T-helper 1 cell (primary cell): ENCODE measurements at places on chromosomes 6 and 20.

GRCh38 chr6:136118787-136119186 lies 131.3 kb downstream of the MTFR2 start:
- DNase-seq: no peak

DNA sequence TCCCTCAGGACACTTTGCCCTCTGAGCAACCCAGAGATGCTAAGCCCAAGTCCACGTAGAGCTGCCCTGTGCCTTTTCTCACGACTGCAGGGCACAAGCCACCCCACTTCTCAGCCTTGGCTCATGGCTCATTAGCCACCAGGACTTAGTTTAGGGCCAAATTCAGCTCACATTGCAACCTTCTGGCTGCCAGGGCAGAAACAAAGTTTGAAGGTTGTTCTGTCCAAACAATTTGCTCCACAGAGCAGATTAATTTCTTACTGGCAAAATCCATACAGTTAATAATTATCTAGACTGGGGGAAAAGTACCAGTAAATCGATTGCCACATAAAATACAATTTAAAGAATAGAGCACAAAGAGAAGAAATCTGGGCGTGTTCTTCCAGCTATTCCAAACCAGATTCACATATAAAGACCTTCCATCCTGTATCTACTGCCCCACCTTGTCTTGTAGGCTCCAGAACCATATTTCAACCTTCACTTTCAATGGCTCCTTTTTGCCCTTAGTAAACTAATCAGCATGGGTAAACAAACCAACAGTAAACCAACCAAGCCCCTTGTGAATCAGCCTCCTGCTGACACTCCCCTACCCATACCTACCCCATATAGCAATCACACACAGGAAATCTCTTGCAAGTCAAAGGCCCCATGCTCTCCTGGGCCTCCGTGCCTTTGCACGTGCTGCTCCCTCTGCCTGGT lies 101.9 kb downstream of the QRSL1 start:
- DNase-seq: no peak

DNA sequence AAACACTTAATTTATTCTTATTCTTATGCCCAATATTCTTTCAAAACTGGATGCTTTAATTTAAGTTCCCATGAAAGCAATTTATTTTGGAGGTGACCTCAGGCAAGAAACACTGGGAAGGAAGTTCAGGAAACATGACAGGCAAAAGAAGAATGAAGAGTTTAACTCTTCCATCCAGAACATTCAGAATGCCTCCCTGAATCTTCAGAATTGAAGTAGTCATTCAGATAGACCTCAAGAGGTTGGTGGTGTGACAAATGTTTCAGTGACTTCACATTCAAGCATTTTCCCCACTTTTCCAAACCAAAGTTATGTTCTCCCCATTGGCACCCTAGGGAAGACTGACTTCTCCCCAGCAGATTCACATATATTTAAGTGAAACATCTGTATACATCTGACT lies 110.5 kb downstream of the HAO1 start:
- DNase-seq: no peak

- DNase-seq: no peak
Observed at GRCh38 chr20:48823960-48824498, 3.8 kb downstream of the PREX1 start.

- DNase-seq: no peak
Observed at GRCh38 chr6:150251566-150252186, 108.8 kb downstream of the PPP1R14C start.

DNA sequence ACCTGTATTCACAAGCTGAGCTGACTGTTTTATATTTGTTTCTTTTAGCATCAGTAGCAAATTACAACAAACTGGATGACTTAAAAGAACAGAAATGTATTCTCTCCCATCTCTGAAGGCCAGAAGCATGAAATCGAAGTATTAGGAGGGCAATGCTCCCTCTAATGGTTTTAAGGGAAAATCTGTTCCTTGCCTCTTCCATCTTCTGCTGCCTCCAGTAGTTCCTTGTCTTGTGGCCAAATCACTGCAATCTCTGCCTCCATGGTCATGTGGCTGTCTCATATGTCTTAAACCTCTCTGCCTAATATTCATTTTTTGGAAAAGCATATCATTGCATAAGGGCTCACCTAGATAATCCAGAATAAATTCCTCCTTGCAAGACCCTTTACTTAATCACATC lies 25.2 kb upstream of the ASCC3 start:
- no peak for DNase-seq

- peak; percentile 50 for DNase-seq
Observed at GRCh38 chr6:106244931-106245330, 80.6 kb downstream of the ATG5 start.

DNA sequence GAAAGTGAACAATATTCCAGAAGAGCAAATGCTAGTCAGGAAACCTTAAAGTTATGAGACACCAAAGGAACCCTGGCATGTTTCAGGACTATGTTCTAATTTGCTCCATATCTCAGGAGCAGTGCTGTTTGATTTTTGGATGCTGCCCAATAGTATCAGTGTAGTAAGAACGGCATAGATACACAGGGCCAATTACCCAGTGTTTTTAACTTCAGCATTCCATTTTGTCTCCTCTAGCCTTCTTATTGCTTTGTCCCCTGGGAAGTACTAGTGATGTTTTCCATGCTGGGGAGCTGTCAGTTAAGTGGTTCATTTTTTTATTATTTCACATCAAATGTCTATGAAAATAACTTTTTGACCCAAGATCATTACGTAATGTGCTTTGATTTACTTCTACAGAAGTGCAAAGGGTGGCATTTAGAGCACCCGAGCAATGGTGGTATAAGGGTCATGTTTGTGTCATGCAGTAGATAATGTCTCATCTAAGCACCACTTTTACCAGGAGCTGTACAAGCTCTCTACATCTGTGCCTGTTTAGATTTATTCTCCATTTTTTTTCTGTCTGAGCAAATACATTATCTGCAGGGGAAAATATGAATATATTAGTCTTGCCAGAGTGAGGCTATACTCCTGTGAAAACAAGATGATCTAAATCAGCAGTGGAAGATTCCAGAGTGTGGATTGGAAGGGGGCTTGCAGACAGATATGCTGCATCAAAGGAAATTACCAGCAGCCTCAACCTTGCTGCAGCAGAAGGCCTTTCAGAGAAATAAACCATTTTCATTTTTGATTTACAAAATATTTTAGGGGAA lies 198.8 kb upstream of the OPRM1 start:
- DNase-seq: no peak

DNA sequence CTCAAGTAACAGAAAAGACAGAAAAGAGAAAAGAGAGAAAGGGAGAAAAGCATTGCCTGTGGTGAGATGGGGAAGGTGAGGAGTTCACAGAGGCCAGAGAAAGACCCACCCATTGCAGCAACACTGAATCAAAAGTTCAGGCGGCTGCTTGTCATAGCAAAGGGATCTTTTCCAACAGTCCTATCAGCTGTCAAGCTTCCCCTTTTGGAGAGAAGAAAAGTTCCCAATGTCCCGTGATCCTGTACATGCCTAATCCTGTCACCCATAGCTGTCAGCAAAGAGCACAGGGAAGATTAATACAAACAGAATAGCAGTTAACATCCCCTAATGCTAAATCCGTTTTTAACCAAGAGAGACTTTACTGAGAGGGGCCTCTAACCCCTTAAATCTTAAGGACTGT lies 8.9 kb upstream of the TRIM38 start:
- DNase-seq: no peak

DNA sequence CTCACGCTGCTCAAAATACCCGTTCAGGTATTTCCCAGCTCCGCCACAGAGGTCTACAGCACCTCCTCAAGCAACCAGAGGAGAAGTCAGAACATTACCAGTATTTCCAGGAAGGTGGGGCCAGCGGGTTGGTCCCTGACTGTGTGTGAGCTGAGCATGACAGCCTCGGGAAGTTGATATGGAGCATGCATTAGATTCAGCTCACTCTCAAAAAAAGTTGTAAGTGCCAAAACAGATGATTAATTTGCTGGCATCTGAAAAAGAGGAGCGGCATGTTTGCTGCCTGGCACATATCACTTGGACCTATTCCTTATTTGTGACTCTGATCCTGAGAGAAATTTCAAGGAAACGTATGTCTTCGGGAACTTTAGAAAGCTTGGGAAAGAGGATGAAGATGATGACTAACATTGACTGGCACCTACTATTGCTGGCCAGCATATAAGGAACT lies 32.3 kb downstream of the ELOVL2 start:
- DNase-seq: no peak

- DNase-seq: no peak
Observed at GRCh38 chr20:4573564-4574355, 147.9 kb upstream of the PRND start.

- no peak for DNase-seq
Observed at GRCh38 chr6:168576388-168576787, 135.4 kb downstream of the SMOC2 start.

DNA sequence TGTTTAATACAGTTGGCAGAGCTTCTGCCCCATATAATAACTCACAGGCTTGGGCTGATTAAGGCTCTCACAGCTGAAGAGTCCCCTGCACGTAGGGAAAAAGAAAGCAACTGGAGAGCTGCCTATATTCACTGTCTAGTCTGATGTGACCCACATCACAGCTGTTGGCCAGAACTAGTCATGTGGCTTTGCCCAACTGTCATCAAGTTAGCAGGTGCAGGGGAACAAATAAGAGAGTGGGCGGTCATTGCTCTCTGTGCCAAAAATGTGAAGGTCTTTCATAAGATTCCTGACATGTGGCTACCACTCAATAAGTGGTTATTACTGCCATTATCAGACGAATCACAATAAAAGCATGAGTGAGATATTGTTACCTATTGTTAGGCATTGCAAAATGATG lies 665.2 kb downstream of the DOK5 start:
- DNase-seq: no peak

GRCh38 chr6:143585241-143585640 lies 73.7 kb upstream of the FUCA2 start:
- no peak for DNase-seq

- DNase-seq: no peak
Observed at GRCh38 chr6:156825475-156825874, 48.3 kb downstream of the ARID1B start.

DNA sequence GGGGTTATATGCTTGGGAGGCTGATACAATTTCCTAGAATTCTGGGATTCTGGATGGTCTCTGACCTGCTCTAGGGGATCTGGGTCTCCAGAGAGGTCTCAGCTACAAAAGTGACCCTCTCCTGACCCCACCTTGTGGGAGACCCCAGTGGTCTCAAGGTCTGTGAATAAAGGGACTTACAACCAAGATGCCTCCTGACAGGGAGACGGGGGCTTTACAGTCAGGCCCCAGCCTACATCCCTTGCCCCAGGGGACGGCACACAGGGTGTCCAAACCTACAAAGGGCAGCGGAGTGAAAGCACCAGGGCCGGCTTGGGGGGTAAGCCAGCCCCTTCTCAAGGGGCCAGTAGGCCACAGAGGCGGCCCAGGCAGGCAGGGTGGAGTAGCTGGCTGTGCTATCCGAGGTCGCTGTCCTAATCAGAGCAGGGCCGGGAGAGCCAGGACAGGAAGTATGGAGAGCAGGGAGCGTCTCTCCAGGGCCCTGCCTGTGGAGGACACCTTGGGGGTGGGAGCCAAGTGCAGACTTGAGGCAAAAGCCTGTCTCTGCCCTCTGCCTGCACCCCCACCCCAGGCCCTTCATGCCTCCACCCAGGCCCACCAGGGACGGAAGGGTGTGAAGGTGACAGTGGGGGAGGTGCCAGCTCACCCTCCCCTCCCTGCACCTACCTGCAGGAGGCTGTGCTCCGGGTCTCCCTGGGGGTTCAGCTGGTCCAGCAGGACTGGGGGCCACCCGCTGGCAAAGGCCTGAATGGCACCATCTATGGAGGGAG lies 3.5 kb downstream of the GFRA4 start:
- DNase-seq: no peak

GRCh38 chr6:150088481-150089154 lies 19.7 kb upstream of the ULBP3 start:
- no peak for DNase-seq

DNA sequence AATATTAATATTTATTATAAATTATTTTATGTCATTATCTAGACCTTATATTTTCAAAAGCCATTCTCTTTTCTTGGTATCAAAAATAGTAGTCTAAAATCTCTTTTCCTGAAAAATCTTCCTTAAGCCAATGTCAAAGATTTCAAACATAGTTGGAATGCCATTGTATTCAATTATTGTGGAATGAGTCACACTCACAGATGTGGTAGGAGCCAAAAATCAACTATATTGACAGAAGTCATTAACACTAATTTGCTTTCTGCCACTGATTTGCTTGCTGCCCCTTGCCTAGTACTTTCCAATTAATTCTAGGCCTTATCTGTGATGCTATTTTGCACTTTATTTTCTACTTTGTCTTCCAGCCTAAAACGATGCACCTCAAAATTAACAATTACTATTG lies 1326.3 kb upstream of the GJE1 start:
- DNase-seq: no peak

DNA sequence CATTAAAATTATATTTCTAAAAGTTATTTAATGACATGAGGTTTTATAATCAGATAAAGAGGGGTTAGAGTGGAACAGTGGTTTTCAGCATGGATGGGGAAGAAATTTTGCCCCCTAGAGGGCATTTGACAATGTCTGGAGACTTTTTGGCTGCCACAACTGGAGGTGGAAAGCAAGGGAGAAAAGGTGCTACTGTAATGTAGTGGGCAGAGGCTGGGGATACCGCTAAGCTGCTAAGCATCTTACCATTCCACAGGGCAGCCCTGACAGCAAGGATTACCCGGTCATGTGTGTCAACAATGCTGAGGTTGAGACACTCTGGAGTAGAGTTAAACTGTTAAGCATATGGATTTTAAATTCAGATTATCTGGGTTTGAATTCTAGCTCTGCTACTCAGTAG lies 52.9 kb upstream of the FABP7 start:
- no peak for DNase-seq

- no peak for DNase-seq
Observed at GRCh38 chr20:45974896-45975565, 3.0 kb upstream of the ZNF335 start.

DNA sequence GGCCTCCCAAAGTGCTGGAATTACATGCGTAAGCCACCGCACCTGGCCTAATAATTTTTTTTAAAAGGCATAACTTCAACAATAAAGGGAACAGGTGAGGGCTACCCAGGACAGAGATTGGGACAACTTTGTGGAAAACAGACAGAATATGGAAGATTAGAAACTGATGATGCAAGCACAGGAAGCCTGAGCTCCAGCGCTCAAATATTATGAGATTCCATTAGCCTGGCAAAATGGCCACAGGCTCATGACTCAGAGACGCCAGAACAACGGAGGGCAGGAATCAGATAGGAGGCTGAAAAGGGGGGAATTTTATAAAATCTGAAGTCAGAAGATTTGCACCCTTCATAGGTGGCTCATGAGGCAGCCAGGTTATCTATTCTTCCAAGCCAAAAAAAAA lies 103.1 kb upstream of the MRPS10 start:
- DNase-seq: no peak

- DNase-seq: no peak
Observed at GRCh38 chr6:109241199-109241598, 141.1 kb downstream of the CD164 start.

DNA sequence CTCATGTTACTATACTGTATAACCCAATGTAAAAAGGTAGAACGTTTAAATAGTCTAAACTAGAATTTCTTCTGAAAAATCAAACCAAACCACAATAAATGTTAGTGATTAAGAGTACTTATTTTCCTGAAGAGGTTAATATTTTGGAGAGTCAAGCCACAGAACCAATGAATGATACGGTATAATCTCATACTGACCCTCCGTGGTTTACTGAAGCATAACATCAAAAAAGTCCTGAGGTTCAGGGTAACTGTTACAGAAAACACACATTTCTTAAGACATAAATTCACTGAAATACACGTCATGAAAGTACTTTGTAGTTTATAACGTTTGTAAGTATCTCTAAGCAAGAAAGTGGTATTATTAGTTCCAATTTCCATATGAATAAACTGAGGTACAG lies 28.9 kb downstream of the ESF1 start:
- DNase-seq: no peak

- no peak for DNase-seq
Observed at GRCh38 chr6:145373826-145374225, 361.5 kb downstream of the EPM2A start.

- no peak for DNase-seq
Observed at GRCh38 chr6:118240878-118241528, 307.1 kb upstream of the PLN start.
